ENCODE measurements at places on chromosomes 12 and 14. TPM values are rescaled to one million over a fixed set of nuclear protein-coding genes. Genes with fewer than 3 reads are reported as not detected.
A peak's percentile ranks its signal among the peaks of the same experiment; 100 is the strongest.

- peak; percentile 41 for DNase-seq
Measured at GRCh38 chr12:3803865-3804472, 51.1 kb upstream of the CRACR2A start.

- no peak for DNase-seq
Measured at GRCh38 chr14:104863923-104864266, 1.2 kb upstream of the CEP170B start.

The PYGL gene
- polyA plus RNA-seq = 132 TPM

The SMCO2 gene
- polyA plus RNA-seq = 0.07 TPM

- DNase-seq = no peak
Measured at GRCh38 chr12:38163442-38163801, 153.2 kb upstream of the ALG10B start.
